ENCODE measurements at places on chromosomes 1 and 21. TPM values are rescaled to one million over a fixed set of nuclear protein-coding genes. Genes with fewer than 3 reads are reported as not detected.

GRCh38 chr1:68307378-68307787, 75.1 kb upstream of the WLS start:
- no peak overlapping the region for H3K4me3 ChIP-seq
- H3K4me1 ChIP-seq: no peaks in the 10 kb centered on the region
- no peak overlapping the region for H3K27ac ChIP-seq
- no peaks in the 10 kb centered on the region for H3K36me3 ChIP-seq
- no peak for DNase-seq

- H3K36me3 ChIP-seq: no peaks in the 10 kb centered on the region
- DNase-seq: no peak
- H3K27ac ChIP-seq: no peak overlapping the region
- H3K4me1 ChIP-seq: no peaks in the 10 kb centered on the region
- peaks cover 4% of the 10 kb centered on the region for H3K27me3 ChIP-seq
- no peak overlapping the region for H3K4me3 ChIP-seq
Measured at GRCh38 chr1:11428789-11429188, 50.2 kb upstream of the DISP3 start.

S100A1 gene
- total RNA-seq: not detected

DNA sequence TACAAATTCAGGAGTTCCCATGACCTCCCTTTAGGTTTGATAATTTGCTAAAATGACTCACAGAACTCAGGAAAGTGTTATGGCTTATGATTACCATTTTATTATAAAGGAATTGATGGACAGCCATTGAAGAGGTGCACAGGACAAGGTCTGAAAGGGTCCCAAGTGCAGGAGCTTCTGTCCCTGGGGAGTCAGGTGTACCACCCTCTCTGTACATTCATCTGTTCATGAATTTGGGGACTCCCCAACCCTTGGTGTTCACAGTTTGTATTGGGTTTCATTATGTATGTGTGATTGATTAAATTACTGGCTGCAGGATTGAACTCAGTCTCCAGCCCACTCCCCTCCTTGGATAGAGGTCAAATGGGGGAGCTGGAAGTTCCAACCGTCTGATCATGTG, 10.8 kb upstream of the IL10RB start:
- H3K36me3 ChIP-seq: peaks cover 81% of the 10 kb centered on the region
- no peak overlapping the region for H3K4me3 ChIP-seq
- DNase-seq: no peak
- no peaks in the 10 kb centered on the region for H3K4me1 ChIP-seq
- H3K27me3 ChIP-seq: no peaks in the 10 kb centered on the region

- no peak overlapping the region for H3K27ac ChIP-seq
- H3K36me3 ChIP-seq: peaks cover 15% of the 10 kb centered on the region
- no peak overlapping the region for H3K4me3 ChIP-seq
- no peak for DNase-seq
- peaks cover 13% of the 10 kb centered on the region for H3K4me1 ChIP-seq
- no peaks in the 10 kb centered on the region for H3K27me3 ChIP-seq
Measured at GRCh38 chr1:1537626-1538250, 2.7 kb downstream of the TMEM240 start.

DNA sequence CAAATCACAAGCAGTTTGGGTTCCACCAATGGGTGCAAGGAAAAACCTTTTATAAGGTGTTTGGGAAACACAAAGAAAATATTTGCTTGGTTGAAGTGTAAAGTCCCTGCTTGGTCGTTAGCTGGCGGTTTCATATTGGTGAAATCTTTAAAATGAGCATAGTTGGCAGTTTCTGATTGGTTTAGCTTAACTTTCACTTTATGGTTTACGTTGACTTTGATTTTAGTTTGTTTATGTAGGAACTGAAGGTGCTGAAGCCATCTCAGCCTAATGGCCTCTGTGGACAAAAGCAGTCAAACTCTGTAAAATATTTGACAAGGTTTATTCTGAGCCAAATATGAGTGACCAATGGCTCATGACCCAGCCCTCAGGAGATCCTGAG, 76.6 kb upstream of the PPM1J start:
- no peaks in the 10 kb centered on the region for H3K36me3 ChIP-seq
- no peak overlapping the region for H3K27ac ChIP-seq
- no peak for DNase-seq
- no peaks in the 10 kb centered on the region for H3K4me1 ChIP-seq
- H3K27me3 ChIP-seq: no peaks in the 10 kb centered on the region
- no peak overlapping the region for H3K4me3 ChIP-seq

GRCh38 chr1:47491341-47491753, 53.5 kb downstream of the FOXD2 start:
- no peak overlapping the region for H3K27ac ChIP-seq
- H3K36me3 ChIP-seq: no peaks in the 10 kb centered on the region
- H3K27me3 ChIP-seq: peaks cover 7% of the 10 kb centered on the region
- no peak for DNase-seq

DNA sequence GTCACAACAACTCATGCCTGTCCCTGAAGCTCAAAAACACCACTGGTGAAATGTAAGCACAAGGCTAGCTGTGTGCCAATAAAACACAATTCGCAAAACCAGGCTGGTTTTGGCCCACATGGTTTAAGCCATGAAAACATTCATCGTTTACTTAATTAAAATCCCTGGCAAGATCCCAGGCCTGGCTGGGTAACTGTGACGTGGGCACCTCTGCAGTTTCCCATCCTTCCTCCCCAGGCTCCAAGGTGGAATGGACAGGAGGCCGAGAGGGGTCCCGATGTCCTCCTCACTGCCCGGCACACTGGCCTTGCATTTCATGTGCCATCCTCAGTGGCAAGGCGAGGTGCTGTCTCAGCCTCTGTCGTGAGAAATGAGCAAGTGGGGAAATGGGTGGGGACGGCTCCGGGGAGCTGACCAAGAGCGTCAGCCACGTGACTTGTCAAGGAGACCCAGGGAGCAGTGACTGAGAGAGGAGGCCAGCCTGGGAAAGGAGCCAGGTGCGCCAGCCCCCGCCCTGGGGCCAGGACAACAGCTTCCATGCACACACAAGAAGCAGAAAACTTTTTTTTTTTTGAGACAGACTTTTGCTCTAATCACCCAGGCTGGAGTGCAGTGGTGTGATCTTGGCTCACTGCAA, 153.1 kb upstream of the RAB4A start:
- peak overlapping the region; percentile 0 for H3K27ac ChIP-seq
- peak; percentile 89 for DNase-seq
- H3K4me3 ChIP-seq: no peak overlapping the region
- H3K36me3 ChIP-seq: no peaks in the 10 kb centered on the region
- peaks cover 17% of the 10 kb centered on the region for H3K4me1 ChIP-seq

OLFML3 gene
- 43.5 TPM for total RNA-seq

CLCA2 gene
- not detected for total RNA-seq

DNA sequence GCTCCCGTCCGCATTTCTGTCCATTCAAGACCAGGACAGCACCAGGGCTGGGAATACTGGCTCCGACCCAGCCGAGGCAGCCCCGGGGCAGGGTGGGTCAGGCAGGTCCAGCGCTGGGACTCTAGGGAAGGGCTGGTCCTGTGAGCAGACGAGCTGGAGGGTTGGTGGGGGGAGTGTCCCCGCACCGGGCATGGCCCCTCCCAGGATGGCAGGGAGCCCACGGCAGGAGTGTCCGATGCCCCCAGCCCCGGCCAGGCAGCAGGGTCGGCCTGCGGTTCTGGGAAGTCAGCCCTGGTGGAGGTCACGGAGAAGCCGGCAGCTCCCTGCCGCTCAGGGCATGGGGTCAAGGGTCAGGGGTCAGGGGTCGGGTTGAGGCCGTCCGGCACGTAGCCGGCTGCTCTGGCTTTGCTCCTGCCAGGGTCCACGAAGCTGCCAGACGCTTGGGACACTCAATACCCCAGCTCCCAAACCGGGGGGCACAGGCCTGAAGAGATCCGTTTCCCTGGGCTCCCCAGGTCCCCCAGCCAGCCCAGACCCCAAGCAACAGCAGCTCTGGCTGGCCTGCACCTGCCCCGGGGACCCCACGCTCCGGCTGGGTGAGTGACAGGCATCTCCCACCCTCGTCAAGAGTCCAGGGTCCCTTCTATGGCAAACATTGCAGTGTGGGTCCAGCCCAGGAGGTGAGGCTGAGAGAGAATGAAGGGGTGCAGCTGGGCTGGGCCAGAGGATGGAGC, 6.7 kb downstream of the C1QTNF12 start:
- no peak overlapping the region for H3K27ac ChIP-seq
- H3K36me3 ChIP-seq: no peaks in the 10 kb centered on the region
- H3K4me1 ChIP-seq: no peaks in the 10 kb centered on the region
- H3K27me3 ChIP-seq: peaks cover 15% of the 10 kb centered on the region

DNA sequence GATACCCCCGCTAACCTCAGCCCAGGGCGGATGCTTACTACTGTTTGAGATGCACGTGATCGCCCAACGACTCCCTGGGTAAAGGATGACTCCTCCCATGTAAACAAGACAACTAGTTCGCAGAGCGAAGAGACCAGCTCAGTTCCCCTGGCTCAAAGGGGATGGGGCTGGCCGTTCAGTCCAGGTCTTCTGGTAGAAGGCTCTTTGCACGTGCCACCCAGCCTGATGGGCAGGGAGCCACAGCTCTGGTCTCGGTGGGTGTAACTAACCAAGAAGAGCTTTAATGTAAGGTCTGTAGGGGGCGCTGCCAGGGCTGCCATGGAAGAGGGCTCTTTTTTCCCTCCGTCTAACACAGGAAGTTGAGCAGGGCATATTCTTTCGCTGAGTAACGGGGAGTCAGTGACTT, 49.4 kb upstream of the PARP1 start:
- H3K4me3 ChIP-seq: no peak overlapping the region
- no peak overlapping the region for H3K27ac ChIP-seq
- DNase-seq: no peak
- H3K36me3 ChIP-seq: no peaks in the 10 kb centered on the region
- peaks cover 4% of the 10 kb centered on the region for H3K27me3 ChIP-seq
- H3K4me1 ChIP-seq: no peaks in the 10 kb centered on the region

- no peak overlapping the region for H3K27ac ChIP-seq
- peaks cover 4% of the 10 kb centered on the region for H3K36me3 ChIP-seq
- no peak for DNase-seq
- H3K27me3 ChIP-seq: no peaks in the 10 kb centered on the region
- H3K4me1 ChIP-seq: no peaks in the 10 kb centered on the region
- no peak overlapping the region for H3K4me3 ChIP-seq
Measured at GRCh38 chr21:46005081-46005480, 23.5 kb downstream of the COL6A1 start.
